ENCODE measurements at places on chromosomes 13 and 19.
A peak's percentile ranks its signal among the peaks of the same experiment; 100 is the strongest.

DNA sequence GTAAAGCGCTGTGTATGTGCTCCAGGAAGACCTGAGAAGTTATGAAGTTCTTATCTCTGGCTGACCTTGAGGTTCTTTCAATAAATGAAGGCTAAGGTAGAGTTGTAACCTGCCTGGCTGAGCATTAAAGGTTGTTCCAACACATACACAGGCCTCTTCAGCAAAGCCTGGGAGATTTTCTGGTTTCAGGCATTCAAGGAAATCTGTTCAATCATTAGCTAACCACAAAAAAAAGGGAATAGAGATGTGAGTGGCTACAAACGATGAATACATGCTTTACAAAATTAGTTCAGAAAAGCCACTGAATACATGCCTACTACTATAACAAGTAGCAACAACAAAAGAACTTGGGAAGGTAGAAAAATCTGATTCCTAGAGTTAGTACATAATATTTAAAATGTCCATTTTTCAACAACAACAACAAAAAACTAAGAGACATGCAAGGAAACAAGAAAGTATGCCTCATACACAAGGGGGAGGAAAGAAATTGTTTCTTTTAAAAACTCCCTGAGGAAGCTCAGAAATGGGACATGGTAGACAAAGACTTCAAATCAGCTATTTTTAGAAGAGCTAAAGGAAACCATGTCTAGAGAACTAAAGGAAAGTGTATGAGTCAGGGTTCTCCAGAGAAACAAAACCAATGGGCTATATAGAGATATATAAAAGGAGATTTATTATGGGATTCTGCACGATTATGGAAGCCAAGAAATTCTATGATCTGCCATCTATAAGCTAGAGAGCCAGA lies 191.5 kb upstream of the IPO5 start:
- no peaks in the 10 kb centered on the region for H3K4me1 ChIP-seq
- no peak overlapping the region for H3K27ac ChIP-seq
- no peaks in the 10 kb centered on the region for H3K36me3 ChIP-seq
- no peak for DNase-seq
- H3K27me3 ChIP-seq: no peaks in the 10 kb centered on the region

DNA sequence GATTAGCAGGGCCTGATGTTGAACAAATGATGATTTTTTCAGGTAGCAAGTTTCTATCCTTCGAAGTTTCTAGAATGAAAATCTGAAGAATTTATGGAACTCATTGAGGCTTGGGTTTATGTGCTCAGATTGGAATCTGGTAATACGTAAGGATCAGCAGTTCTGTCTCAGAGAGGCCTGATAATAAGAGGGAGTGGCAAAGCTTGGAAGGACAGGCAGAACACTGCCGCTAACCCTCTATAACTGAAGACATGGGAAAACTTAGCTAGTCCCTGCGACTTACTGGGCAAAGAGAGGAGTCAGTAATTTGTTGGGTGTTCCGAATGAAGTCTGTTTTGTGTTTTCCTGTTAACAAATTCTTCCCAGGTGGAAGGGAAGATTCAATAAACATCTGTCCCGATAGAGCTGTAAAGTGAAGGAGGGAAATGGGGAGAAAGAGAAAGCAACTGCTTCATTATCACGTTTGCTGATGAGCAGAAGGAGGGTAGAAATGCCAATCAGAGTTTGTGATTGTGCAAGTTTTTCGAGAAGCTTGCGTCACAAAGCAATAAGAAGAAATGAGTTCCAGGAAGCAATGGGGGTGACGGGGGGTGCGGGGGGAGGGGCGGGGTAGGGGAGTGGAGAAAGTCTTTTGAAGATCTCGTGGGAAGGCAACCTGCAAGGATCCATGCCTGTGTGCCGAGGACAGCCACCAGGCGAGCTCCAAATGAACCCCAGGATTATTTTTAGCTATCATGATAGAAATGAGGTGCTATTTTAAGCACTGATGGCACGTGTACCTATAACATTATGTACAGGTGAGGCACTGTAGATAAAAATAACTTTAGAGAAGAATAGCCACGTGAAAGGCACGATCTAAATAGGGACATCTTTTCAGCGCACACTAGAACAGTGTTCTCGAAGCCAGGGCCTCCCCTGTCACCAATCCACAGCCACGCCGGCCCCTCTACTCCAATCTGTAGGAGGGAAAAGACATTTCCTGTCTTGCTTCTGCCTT lies 224.1 kb downstream of the FGF9 start:
- H3K27ac ChIP-seq: no peak overlapping the region
- no peaks in the 10 kb centered on the region for H3K4me1 ChIP-seq
- no peaks in the 10 kb centered on the region for H3K27me3 ChIP-seq
- H3K4me3 ChIP-seq: no peak overlapping the region
- no peak for DNase-seq
- no peaks in the 10 kb centered on the region for H3K36me3 ChIP-seq

DNA sequence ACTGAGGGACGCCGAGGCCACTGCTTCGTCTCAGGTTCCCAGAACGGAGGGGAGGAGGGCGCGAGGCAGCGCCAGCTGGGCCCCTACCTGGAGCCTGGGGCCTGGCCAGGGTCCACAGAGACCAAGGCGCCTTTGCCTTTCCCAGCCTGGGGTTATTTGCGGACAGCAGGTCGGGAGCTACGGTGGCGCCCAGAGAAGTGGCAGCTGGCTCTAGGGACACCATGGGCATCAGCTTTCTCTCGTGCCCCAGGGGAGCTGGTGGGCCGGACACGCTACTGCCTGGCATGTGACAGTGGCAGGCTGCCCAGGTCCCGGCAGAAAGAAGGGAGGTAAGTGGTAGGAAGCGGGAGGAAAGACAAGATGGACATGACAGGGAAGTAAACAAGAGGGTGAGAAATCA lies 19.0 kb downstream of the AKT2 start:
- H3K4me1 ChIP-seq: no peaks in the 10 kb centered on the region
- H3K27ac ChIP-seq: peak overlapping the region; percentile 16
- H3K36me3 ChIP-seq: peaks cover 52% of the 10 kb centered on the region
- DNase-seq: no peak
- no peak overlapping the region for H3K4me3 ChIP-seq
- no peaks in the 10 kb centered on the region for H3K27me3 ChIP-seq

DNA sequence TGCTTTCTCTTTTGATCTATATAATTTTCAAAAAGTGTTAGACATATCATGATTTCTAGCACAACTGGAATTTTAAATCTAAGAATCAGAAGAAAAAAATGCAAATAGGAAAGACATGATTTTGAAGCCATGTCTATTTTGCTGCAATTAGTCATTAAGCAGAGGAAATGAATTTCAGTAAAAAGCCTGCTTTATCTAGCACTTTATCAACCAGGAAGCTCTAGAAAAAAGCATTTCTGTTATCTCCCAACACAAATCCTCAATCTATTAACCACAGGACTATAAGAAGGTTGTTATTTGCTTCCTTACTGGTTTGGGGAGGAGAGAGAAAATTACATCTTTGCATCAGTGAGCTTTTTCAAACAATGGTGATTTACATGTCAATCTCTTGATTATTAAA lies 716.7 kb downstream of the DIAPH3 start:
- peaks cover 22% of the 10 kb centered on the region for H3K4me1 ChIP-seq
- H3K27me3 ChIP-seq: no peaks in the 10 kb centered on the region
- no peak overlapping the region for H3K27ac ChIP-seq
- H3K4me3 ChIP-seq: peak overlapping the region; percentile 7
- H3K36me3 ChIP-seq: no peaks in the 10 kb centered on the region

DNA sequence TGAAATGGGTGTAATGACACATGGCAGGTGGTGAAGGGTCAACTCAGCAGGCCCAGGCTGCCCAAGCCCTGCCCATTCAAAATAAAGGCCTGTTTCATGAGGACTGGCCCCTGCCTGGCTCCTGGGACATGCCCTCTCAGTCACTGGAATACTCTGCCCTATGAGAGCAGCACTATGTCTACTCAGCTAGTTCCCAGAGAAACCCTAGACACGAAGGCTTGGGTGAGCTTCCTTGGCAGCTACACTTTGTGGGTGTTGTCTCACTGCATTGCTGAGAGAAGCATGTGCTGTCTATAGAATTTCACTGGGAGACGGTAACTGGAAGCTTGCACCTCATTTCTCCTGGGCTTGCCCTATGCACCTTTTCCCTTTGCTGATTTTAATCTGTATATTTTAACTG lies 752.8 kb downstream of the LIG4 start:
- no peaks in the 10 kb centered on the region for H3K36me3 ChIP-seq
- H3K27ac ChIP-seq: no peak overlapping the region
- no peak for DNase-seq
- no peak overlapping the region for H3K4me3 ChIP-seq
- H3K27me3 ChIP-seq: no peaks in the 10 kb centered on the region
